Esophagus mucosa (tissue), 1 donor: ENCODE measurements at places on chromosomes 3 and 15. TPM values are rescaled to one million over a fixed set of nuclear protein-coding genes. Genes with fewer than 3 reads are reported as not detected.

DNA sequence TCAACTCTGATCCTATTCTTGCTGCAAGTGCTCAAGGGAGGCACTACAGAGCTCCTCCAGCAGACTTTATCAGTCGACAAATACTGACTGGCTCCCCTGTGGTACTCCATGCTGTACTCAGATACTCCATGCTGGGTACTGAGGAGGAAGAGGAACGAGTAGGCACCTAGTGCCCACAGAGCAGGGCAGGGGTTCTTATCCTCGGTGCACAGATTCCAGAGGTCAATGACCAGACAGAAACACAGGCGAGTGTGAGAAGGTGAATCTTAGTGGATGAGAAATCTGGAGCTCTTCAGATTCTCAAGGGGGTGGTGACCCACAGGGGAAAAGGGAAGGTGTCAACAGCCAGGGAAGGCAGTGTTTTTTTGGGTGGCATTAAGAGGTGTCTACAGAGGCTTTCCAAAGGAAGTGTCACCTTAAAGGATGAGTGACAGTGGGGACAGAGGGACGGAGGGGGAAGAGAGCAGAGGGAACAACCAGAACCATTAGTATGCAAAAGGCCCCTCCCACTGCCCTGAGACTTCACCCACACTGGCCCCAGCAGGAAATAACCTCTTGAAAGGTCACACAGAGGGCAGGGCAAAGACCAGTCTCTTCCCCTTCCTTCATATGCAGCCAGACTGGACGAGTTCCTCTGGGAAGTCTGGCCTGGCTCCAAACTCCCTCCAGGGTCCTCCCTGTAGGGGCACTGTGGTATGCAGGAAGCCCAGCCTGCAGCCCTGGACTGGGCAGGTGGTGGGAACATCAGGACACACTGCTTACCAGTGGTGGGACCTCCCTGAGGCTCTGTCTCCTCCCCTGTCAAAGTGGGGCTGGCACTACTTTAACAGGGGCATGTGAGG lies 27.5 kb downstream of the CCDC12 start:
- peak; percentile 30 for ATAC-seq

The EPHB3 gene
- total RNA-seq = 44.7 TPM

GRCh38 chr3:15766406-15766805 lies 31.4 kb downstream of the ANKRD28 start:
- ATAC-seq = no peak

DNA sequence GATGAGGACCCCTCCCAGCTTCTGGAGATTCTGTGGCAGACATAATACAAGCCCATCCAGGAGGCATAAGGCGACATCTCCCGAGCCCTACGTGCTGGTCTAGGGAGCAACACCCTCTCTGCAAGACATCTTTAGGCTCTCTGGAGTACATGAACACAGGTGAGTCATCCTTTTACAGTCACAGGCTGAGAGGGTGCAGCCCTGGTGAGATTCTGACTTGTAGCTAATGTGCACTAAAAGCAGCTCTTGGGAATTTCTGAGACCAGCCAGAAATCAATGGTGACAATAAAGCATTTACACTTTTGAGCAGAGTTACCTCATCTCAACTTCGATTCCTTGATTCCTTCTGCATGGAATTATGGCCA lies 131.1 kb downstream of the XXYLT1 start:
- ATAC-seq = peak; percentile 90

The IL17RB gene
- total RNA-seq = 0.20 TPM

GRCh38 chr3:17142516-17142915 lies 257.8 kb downstream of the PLCL2 start:
- ATAC-seq = no peak

The PLIN1 gene
- 0.32 TPM for total RNA-seq

The CCR3 gene
- total RNA-seq = not detected

GRCh38 chr3:41307065-41307464 lies 107.8 kb downstream of the CTNNB1 start:
- no peak for ATAC-seq

The HLTF gene
- total RNA-seq = 8.2 TPM

- no peak for ATAC-seq
These were observed 962 bp upstream of the NEK4 start for GRCh38 chr3:52771702-52772101.

- ATAC-seq = peak; percentile 93
These were observed 44.7 kb upstream of the C2CD4B start for GRCh38 chr15:62209821-62210220.

- no peak for ATAC-seq
These were observed 39.0 kb downstream of the RASA2 start for GRCh38 chr3:141525814-141526213.

The NEO1 gene
- total RNA-seq = 10.6 TPM

The TM4SF1 gene
- 125 TPM for total RNA-seq

DNA sequence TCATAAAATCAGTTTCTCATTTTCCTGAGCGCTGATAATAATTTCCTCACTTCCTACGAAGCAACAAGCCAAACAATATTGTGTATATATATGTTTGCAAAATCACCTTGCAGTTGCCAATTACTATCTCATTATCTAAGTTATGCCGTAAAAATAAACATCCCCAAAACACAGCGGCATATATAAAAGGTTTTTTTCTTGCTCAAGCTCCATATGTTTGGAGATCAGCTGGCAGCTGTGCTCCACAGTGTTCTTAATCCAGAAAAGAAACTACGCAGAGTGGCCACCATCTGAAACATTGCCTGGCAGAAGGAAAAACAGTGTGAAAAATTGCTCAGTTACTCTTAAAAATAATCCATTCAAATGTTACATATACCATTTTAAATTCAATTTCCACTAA lies 951.4 kb downstream of the PLOD2 start:
- no peak for ATAC-seq

The CISH gene
- total RNA-seq = 4.8 TPM

GRCh38 chr3:187685948-187686347 lies 15.8 kb upstream of the SST start:
- ATAC-seq = no peak

- peak; percentile 75 for ATAC-seq
These were observed 300.3 kb upstream of the CBLB start for GRCh38 chr3:106168962-106169750.

GRCh38 chr3:28139288-28139687 lies 102.1 kb upstream of the CMC1 start:
- ATAC-seq = no peak

DNA sequence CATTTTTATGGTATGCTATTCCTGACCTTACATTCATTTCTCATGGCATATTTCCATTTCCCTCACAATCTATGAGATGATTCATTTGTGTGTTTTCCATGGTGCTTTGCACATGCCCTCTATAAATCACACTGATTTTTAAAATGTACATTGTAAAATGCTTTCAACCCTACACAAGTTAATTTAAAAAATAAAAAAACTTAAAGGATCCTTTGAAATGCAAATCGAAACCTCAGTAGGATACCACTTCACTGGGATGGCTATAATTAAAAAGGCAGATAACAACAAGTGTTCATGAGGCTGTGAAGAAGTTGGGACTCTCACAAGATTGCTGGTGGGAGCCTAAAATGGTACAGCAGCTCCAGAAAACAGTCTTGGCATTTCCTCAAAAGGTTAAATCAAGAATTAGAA lies 83.5 kb downstream of the FMN1 start:
- peak; percentile 45 for ATAC-seq

The SLC22A13 gene
- total RNA-seq = 0.64 TPM

The TNFAIP8L3 gene
- 7.3 TPM for total RNA-seq

DNA sequence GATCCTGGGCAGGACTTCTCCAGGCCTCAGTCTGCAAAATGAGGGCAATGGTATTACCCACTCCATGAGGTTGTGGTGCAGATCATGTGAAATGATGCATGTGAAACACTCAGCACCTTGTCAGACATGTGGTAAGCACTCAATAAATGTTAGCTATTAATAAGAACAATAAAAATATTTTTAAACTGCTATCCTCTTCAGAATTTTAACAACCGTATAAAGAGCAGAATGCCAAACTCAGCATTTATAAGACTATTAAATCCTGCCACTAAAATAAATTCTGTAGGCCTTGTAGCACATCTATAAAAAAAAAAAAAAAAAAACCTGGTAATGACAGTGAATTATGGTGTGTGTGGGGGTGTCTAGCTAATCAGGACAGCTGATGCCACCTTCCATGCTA lies 213.9 kb upstream of the UMPS start:
- no peak for ATAC-seq
